A673 (cell line): ENCODE measurements at places on chromosomes 12 and 14. TPM values are rescaled to one million over a fixed set of nuclear protein-coding genes. Genes with fewer than 3 reads are reported as not detected.
A peak's percentile ranks its signal among the peaks of the same experiment; 100 is the strongest.

- DNase-seq = no peak
- no peak overlapping the region for H3K4me3 ChIP-seq
- no peak overlapping the region for H3K27ac ChIP-seq
- peaks cover 78% of the 10 kb centered on the region for H3K36me3 ChIP-seq
- H3K27me3 ChIP-seq = no peaks in the 10 kb centered on the region
Measured at GRCh38 chr12:104339663-104340062, 36.1 kb downstream of the EID3 start.

- no peak overlapping the region for H3K27ac ChIP-seq
- H3K4me1 ChIP-seq = peaks cover 9% of the 10 kb centered on the region
- no peaks in the 10 kb centered on the region for H3K36me3 ChIP-seq
- no peaks in the 10 kb centered on the region for H3K27me3 ChIP-seq
- no peak overlapping the region for H3K4me3 ChIP-seq
Measured at GRCh38 chr14:53180272-53181221, 27.4 kb upstream of the DDHD1 start.

- DNase-seq = no peak
- H3K4me1 ChIP-seq = peaks cover 5% of the 10 kb centered on the region
- H3K27ac ChIP-seq = no peak overlapping the region
Measured at GRCh38 chr14:23242076-23242475, 4.3 kb downstream of the RNF212B start.

- no peaks in the 10 kb centered on the region for H3K36me3 ChIP-seq
- DNase-seq = no peak
- H3K27me3 ChIP-seq = no peaks in the 10 kb centered on the region
- no peak overlapping the region for H3K4me3 ChIP-seq
- no peak overlapping the region for H3K27ac ChIP-seq
Measured at GRCh38 chr14:24382064-24382371, 14.0 kb downstream of the NFATC4 start.

- no peak overlapping the region for H3K27ac ChIP-seq
- no peaks in the 10 kb centered on the region for H3K4me1 ChIP-seq
- no peak overlapping the region for H3K4me3 ChIP-seq
- H3K27me3 ChIP-seq = no peaks in the 10 kb centered on the region
Measured at GRCh38 chr14:31752867-31753661, 191.9 kb downstream of the NUBPL start.

- H3K36me3 ChIP-seq = peaks cover 38% of the 10 kb centered on the region
- H3K4me3 ChIP-seq = no peak overlapping the region
- peak; percentile 60 for DNase-seq
- H3K27me3 ChIP-seq = no peaks in the 10 kb centered on the region
- peaks cover 66% of the 10 kb centered on the region for H3K4me1 ChIP-seq
Measured at GRCh38 chr12:44812062-44812461, 64.1 kb downstream of the NELL2 start.

DNA sequence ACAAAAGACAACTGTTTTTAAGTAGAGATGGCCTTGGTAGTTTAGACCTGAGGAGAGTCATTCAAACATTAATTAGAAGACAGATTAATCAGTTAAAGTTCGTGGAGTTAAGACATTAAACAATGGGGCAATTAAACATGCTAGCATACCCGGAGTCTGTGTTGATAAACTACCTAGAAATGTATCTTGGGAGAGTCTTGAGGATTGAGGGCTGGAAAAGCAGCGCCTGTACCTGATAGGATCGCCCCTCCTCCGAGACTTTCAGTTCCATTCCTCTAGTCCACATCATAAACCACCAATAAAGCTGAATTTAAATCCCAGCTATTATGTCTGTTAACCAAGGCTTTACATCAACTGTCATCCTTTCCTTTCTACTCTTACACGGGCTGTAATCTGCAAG lies 1.0 kb upstream of the KRAS start:
- H3K36me3 ChIP-seq = no peaks in the 10 kb centered on the region
- peak overlapping the region; percentile 90 for H3K4me3 ChIP-seq
- DNase-seq = no peak
- no peaks in the 10 kb centered on the region for H3K27me3 ChIP-seq
- H3K4me1 ChIP-seq = peaks cover 4% of the 10 kb centered on the region

- H3K4me3 ChIP-seq = no peak overlapping the region
- no peaks in the 10 kb centered on the region for H3K36me3 ChIP-seq
- no peak overlapping the region for H3K27ac ChIP-seq
- no peaks in the 10 kb centered on the region for H3K4me1 ChIP-seq
- no peak for DNase-seq
- no peaks in the 10 kb centered on the region for H3K27me3 ChIP-seq
Measured at GRCh38 chr12:127336416-127336815, 930.6 kb upstream of the TMEM132C start.

DNA sequence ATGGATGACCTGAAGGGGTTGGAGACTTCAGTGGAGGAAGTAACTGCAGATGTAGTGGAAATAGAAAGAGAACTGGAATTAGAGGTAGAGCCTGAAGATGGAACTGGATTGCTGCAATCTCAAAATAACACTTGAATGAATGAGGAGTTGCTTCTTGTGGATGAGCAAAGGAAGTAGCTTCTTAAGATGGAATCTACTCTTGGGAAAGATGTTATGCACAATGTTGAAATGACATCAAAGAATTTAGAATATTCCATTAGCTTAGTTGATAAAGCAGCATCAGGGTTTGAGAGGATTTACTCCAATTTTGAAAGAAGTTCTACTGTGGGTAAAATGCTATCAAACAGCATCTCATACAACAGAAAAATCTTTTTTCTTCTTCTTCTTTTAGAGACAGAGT lies 186.4 kb upstream of the PRKD1 start:
- no peak for DNase-seq
- no peaks in the 10 kb centered on the region for H3K4me1 ChIP-seq
- no peaks in the 10 kb centered on the region for H3K36me3 ChIP-seq
- H3K27me3 ChIP-seq = no peaks in the 10 kb centered on the region

ATN1 gene
- total RNA-seq = 139 and 144 TPM in 2 replicates
